ENCODE measurements at places on chromosomes 16 and 17.

GRCh38 chr17:74160656-74161502 is 42.6 kb upstream of the RPL38 start:
- no peak for DNase-seq

GRCh38 chr17:47848198-47848513 is 2.8 kb downstream of the SP6 start:
- no peak for DNase-seq

- DNase-seq = no peak
Observed at GRCh38 chr17:61469474-61469873, 17.3 kb downstream of the TBX4 start.

DNA sequence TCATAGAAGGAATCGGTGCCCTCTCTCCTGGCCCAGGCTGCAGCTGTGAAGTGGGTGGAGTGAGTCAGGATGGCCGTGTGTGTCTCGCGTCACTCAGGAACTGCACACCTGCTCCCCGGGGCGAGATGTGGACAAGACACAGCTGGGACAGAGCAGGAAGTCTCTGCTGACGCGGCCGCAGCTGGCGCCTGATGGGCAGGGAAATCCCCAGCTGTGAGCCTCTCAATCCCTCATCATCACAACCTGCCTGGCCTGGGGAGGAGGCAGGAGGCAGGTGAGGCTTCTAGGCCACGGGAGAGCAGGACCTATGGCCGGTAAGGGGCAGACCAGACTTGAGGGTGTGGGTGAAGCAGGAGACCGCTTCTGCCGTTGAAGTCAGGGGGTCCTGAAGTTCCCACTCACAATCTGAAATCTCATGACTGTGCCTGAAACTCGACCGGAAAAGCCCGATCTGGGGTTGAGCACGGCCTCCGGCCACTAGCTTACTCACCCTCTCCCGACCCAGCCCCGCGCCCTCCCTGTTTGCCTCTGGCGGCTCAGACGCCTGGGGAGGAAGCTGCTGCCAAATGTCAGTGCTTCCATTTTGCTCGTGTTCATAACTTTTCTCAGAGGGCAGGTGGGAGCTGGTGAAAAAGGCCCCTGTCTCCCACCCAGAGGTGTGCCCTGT is 1.1 kb upstream of the TRPV3 start:
- no peak for DNase-seq

- DNase-seq = no peak
Observed at GRCh38 chr16:87487361-87487924, 5.4 kb downstream of the ZCCHC14 start.

GRCh38 chr17:66855204-66855603 is 20.3 kb downstream of the CACNG5 start:
- peak; percentile 4 for DNase-seq
